Inflammatory macrophage (primary cell): ENCODE measurements at places on chromosomes 4 and X.
A peak's percentile ranks its signal among the peaks of the same experiment; 100 is the strongest.

GRCh38 chrX:19121898-19122640 is at the start of gene ADGRG2:
ADGRG2 (minus strand) TSS chrX:19122468; CDS start chrX:19068834, 53,634 bp downstream.
- DNase-seq, result no peak

GRCh38 chr4:74583757-74584156 is 138.8 kb downstream of the AREG start:
- DNase-seq, result peak; percentile 44

GRCh38 chr4:161555689-161556660 is 607.8 kb downstream of the FSTL5 start:
- no peak for DNase-seq

DNA sequence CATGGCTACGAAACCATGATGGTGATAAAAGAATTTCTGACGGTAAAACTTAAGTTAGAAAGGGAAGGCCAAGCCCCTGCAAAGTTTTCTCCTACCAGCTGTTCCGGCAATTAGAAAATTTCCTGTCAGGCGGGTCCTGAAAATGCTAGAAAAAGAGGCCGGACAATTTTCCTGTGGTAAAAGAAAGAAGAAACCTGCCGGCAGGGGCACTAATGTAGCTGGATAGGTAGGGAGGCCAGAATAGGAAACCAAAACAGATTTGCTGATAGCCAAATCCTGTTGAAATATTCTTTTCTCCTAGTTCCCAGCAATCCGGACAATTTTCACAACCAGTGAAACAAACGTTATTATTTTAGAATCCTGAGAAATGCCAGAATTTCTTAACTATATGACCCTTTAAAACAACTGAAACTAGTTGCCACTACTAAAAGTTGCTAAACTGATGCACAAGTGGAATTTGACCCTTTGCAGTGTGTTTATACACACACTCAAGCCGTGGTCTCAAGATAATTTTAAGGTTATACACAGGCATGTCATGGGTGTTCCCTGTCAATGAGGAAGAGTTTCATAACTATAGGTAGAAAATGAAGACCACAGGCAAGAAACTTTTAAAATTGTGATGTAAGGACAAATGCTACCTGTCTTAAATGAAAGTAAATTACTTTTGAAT is 47.7 kb downstream of the RPS6KA3 start:
- DNase-seq, result no peak

- DNase-seq, result no peak
These were observed 756.9 kb downstream of the FAT4 start for GRCh38 chr4:126071346-126072333.

DNA sequence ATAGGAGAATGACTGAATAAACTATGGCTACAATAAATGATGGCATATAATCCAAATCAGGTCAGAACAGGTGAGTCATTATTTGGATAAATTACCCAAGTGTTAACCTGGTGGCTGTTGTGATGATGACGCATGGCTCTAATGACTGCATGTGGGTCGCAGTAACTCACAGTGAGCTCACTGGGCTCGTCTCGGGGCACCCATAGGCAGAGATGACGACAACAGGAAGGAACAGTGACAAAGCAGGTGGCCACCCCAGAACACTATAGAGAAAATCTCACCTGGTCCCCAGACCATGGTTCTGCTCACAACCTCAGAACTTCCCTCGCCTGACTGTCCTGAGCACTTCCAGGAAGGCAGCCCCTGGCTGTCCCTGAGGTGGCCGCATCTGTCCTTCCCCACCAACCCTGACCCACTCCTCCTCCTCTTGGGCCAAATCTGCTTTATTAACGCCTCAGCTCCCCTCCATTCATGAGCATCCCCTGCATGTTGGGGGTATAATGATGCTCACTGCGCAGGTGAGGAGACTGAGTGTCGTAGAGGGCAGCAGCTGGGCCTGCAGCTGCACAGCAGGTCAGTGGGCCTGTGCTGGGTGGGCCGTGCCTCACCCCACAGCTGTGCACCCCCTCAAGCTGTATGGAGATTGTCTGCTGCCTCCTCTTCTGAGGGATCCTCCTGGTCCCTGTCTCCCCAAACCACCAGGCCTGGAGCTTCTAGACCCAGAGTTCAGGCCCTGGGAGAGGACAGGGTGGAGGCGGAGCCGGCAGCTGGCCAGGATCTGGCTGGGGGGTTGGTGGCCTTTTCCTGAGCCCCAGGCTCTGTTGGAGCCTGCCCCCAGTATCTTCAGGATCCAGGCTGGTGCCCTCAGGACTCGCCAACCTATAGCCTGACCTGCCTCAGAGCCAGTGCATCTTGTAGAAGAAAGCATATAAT is 30.9 kb upstream of the FAM156A start:
- DNase-seq, result no peak

GRCh38 chr4:55002431-55002830 is 123.0 kb downstream of the KDR start:
- no peak for DNase-seq

DNA sequence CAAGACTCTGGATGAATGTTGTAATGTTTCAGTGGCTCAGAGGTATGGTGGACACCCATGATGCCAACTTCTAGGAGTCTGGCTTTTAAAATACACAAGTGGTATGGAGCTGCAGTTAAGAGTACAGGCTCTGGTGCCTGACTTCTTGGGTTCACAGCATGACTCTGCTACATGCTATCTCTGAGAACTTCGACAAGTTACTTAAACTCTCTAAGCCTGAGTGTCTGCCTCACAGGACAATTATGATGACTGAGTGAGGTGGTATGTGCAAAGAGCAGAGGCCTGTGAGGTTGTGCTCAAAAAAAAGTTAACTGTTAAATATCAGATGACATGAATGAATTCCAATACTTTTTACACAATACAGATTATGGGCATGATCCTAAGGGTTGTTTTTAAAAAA is 90.9 kb upstream of the SRD5A3 start:
- DNase-seq, result no peak

DNA sequence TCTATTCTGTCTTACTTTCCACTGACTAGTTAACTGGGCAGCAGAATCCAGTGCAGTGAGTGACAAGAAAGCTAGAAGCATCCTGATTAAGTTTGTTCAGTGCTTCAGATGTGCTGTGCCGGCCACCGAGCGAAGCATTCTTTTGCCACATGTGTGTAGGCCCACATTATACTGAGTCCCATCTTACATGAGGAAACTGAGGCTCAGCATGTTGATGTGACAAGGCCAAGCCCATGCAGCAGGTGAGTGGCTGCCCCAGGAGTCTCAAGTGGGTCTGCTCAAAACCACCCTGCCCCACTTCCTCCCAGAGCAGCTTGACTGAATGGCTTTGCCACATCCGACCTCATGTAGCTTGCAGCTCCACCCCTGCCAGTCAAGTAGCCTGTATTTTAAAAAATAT is 50.5 kb downstream of the RHOH start:
- DNase-seq, result no peak

GRCh38 chr4:119281393-119281792 is 40.5 kb downstream of the FABP2 start:
- DNase-seq, result peak; percentile 8

- no peak for DNase-seq
These were observed 53.4 kb downstream of the PPEF2 start for GRCh38 chr4:75848891-75849290.

DNA sequence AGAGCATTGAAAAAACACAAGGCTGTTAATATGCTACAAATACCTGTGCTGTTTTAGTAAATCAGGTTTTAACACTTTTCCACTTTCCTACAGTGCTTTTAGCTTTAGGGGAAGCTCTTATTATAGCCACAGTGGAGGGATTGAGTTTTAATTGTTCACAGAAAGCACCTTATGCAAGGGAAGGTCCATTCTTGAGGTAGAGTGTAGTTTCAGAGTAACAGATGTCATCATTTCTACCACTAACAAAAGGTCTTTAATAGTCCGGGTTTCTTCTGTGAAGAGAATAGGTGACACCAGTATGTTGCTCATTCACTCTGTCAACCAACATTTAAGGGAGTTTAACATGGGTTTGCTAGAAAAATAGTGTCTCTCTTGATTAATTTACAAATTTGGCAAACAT is 104.4 kb downstream of the STIM2 start:
- DNase-seq, result no peak

GRCh38 chr4:17489123-17489522 is 22.8 kb downstream of the QDPR start:
- DNase-seq, result no peak

- no peak for DNase-seq
These were observed 26.6 kb downstream of the MAOA start for GRCh38 chrX:43682726-43683125.

DNA sequence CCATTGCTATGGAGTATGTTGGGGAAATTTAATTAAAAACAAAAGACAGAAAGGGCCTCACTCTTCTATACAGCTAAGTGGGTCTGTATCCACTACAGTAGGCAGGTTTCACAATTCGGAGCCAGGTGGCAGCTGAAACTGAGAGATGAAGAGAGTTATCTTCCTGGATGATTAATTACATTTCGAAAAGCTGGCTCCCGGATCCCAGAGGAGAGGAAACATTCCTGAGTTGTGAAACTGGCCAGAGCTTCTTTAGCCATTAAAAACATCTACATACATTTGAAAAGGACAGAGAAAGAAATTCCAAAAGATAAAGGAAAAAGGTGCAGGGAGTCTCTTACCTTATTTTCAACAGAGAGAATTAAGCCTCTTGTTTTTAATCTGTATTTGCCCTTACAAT is 15.5 kb upstream of the PDZD4 start:
- DNase-seq, result no peak

DNA sequence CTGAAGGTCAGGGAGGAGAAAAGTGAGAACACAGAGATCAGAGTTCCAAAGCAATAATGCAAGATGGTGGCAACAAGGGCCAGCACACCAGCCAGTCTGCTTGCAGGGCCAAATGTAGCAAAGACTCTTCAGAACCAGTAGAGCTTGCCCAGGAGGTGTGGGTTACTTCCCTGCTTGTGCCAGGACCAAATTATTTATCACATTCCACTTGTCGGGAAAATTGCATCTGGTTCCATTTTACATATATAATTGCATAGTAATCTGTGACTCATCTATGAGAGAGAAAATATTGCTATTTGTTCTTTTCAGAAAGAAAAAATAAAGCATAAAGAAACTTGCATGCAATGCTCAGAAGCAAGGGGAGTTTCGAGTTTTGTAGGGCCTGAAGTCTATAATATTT is 41.4 kb downstream of the MAML3 start:
- no peak for DNase-seq

GRCh38 chr4:9847968-9848748 is 66.7 kb downstream of the DRD5 start:
- DNase-seq, result no peak

DNA sequence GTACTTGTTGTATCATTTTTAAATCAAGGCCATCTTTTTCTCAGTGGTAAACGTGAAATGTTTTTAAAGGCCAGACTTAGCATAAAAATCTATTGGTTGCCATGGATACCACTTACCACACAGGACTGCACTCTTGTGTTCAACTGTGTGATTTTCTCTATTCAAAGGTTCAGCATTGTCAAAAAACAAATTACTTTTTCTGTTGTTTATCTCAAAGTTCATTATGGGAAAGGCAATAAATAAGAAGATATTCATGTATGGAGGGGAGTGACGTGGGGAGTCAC is 231.0 kb upstream of the GATB start:
- no peak for DNase-seq

DNA sequence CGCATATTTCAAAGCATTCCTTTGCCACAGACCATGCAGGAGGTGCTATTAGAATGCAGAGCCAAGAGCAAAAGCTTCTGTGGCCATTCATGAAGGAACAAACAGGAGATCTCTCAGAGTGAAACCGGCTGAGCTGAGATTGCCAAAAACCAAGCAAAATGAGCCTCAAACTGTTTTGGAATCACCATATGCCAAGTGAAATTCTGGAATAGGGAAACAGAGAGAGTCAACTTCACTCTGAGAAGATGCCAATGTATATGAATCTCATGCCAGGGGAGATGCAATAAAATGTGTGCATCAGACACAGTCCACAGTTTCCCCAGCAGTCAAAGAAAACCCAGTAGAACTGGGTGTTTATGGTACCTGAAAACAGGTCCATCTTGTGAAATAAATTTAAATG is 42.3 kb downstream of the SRPX start:
- DNase-seq, result no peak

GRCh38 chr4:78829296-78829695 is 53.1 kb downstream of the BMP2K start:
- no peak for DNase-seq

GRCh38 chr4:16297003-16297402 is 70.7 kb upstream of the TAPT1 start:
- no peak for DNase-seq

- no peak for DNase-seq
These were observed 67.3 kb downstream of the SLC34A2 start for GRCh38 chr4:25722964-25723363.

GRCh38 chrX:139647597-139647996 is 60.4 kb downstream of the MCF2 start:
- no peak for DNase-seq

DNA sequence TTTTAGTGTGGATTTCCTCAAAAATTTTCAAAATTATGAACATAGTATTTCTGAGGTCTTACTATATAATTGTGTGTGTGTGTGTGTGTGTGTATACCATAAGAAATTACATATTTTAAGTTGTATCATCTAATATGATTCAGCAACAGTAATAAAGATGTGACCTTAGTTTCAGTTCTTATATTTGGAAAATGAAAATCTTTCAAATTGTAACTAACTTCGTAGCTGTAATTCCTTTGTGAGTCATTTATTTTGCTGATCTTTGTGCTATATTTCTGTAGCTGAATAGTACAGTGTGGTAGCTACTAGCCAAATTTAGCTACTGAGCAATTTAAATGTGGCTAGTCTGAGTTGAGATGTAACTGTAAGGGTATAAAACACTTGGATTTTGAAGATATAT is 116.4 kb downstream of the RAP1GDS1 start:
- peak; percentile 15 for DNase-seq

DNA sequence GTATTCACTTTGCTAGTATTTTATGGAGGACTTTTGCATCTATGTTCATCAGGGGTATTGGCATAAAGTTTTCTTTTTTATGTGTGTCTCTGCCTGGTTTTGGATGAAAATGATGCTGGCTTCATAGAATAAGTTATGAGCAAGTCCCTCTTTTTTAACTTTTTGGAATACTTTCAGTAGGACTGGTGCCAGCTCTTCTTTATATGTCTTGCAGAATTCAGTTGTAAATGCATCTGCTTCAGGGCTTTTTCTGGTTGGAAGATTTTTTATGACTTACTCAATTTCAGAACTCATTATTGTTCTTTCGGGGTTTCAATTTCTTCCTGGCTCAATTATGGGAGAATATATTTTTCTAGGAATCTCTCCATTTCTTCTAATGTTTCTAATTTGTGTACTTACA is 9.1 kb upstream of the CSN2 start:
- no peak for DNase-seq

GRCh38 chr4:110347805-110348204 is 128.2 kb upstream of the ENPEP start:
- no peak for DNase-seq

DNA sequence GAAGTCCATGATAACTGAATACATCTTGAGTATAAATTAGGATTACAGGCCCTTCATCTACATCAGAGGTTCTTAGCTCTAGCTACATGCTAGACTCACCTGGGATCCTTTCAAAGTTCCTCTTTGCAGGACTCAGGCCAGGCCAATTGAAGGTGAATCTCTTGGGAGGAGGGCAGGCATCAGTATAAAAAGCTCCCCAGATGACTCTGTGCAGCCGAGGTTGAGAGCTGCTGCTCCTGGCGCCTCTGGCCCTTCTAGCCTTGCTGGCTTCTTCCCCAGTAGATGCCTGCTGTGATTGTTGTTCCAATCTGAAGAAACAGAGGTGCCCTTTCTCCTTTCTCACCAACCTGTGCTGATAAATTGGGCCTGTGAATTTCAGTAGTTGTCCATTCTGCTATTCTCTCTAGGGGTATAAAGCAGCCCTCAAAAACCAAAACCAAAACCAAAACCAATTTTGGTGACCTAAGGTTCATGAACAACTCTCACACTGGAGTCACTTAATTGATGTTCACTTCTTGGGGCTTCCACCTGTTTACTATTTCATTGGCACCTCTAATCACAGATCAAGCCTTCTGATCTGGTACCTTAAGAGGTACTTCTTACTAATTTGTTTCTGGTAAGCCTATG is 78.7 kb downstream of the SUPT20HL2 start:
- DNase-seq, result no peak
